Stimulated activated CD8-positive, alpha-beta memory T cell treated with anti-CD3 and anti-CD28 coated beads, Interleukin-2, amount 100 ng/mL, for 48 hours (primary cell): ENCODE measurements at places on chromosomes 2 and 18.

- DNase-seq = no peak
Measured at GRCh38 chr2:65402780-65403528, 29.4 kb downstream of the SPRED2 start.

GRCh38 chr18:8987241-8987640 lies 115.3 kb upstream of the NDUFV2 start:
- no peak for DNase-seq

- DNase-seq = no peak
Measured at GRCh38 chr18:56936457-56936856, 210.4 kb upstream of the BOD1L2 start.

GRCh38 chr2:224658780-224659405 lies 57.3 kb downstream of the CCDC195 start:
- no peak for DNase-seq

DNA sequence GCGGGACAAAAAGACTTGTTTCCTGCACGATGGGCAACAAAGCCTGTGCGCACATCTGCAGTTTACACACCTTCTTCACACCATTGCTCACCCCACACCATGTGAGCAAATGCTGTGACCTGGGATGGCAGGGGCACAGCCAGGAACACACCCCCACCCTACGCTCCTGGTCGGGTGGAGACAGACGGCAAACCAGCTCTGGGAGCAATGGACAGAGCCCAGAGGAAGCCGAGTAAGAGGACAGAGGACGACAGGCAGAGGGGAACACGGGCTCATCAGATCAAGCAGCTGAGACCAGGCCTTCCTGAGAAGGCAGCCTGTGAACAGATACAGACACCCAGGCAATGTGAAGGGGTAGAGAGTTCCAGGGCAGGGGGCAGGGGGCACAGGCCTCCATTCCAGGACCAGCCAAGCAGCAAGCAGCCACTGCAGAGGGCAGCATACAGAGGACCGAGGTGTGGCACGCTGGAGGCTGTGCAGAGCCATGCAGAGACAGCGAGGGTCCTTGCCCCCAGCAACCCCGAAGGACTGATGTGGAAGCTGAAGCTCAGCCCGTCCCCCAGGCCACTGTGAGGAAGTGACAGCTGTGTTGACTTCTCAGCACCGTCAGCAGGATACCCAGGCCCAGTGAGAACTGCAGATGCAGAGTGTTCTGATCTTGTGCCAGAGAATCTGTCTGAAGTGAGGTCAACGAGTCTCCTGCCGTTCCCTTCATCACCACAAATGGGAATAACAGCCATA lies 46.2 kb downstream of the PARD6G start:
- no peak for DNase-seq

DNA sequence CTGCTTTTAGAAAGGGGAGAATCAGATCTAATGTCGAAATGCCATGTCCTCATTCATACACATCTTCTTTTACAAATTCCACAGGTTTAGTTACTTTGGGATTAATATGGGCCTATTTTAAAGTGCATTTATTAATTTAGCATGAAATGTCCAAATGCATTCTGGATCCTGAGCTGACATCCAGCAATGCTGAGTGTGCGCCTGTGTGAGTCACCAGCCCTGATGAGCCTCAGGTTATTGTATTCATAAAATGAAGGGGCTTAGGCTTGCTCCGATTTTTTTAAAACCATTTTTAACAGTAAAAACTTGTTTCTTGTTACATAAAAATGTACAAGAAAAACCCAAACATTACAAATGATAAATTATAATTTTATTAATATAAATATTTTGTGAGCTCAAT lies 94.1 kb downstream of the SH3YL1 start:
- no peak for DNase-seq

DNA sequence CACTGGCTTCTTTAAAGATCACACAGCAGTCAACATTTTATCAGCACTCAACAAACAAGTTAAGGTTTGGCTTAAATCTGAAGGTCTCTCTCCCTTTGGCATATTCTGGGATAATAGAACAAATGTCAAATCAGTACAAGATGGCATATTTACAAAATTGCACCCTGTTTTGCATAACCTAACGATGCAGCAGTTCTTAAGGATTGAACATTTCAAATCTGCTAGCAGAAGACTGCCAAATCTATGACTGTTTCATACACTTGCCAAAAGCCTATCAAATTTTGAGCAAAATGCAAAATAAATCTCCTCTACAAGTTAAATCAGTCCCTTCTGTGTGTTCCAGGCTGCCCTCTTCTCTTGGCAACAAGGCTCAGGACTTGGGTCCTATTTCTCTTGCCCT lies 73.6 kb downstream of the DPP4 start:
- DNase-seq = no peak

- DNase-seq = no peak
Measured at GRCh38 chr2:47016172-47016913, 100.7 kb upstream of the MCFD2 start.

DNA sequence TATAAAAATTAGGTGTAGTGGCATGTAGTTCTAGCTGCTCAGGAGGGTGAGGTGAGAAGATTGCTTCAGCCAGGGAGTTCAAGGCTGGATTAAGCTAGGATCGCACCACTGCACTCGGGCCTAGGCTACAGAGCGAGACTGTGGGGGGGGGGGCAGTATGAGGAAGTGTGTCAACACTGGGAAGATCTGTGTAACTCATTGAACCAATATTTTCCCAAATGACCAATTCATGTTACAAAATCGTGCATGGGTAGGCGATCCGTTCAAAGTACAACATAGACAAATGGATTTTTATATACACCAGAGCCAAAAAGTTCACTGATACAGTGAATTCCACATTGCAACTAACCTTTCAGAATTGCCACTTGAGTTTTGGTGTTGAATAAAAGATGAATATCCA lies 8.1 kb downstream of the SMAD4 start:
- DNase-seq = no peak

DNA sequence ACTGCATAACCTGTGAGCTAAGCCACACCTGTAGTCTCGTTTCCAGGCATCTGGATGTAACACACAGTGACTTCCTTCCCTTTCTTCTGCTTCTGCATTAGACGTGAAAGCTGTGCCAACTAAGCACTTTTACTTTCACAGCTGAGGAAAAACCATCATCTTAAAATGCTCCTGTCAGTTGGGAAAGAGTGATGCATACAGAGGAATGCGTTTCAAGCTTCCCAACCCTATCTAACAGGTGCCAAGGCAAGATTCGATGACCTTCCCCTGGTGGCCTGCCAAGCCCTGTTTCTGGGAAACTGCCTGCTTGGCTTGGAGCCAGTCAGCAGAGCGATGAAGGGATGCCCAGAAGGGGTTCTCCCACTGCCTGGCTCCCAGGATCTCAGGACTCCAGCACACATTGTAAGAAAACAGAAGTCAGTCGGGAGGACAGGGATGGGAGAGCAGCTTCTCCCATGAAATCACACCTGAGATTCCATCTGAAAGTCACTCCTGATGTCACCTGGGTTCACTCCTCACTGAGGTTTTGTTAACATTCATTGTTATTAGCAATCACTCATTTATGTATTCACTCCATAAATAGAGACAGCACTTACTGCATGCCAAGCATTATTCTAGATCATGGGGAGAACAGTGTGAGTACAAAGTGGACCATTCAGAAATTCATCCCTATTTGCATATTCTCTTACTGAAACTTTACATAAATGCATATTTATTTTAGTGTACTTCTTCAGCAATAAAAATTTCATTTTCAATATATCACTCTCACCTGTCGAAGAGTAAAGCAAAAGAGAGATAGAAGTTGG lies 64.1 kb downstream of the DTNA start:
- DNase-seq = no peak

GRCh38 chr2:9757501-9758264 lies 85.6 kb upstream of the TAF1B start:
- no peak for DNase-seq

- DNase-seq = no peak
Measured at GRCh38 chr2:146271131-146271831, 1573.5 kb upstream of the ACVR2A start.

DNA sequence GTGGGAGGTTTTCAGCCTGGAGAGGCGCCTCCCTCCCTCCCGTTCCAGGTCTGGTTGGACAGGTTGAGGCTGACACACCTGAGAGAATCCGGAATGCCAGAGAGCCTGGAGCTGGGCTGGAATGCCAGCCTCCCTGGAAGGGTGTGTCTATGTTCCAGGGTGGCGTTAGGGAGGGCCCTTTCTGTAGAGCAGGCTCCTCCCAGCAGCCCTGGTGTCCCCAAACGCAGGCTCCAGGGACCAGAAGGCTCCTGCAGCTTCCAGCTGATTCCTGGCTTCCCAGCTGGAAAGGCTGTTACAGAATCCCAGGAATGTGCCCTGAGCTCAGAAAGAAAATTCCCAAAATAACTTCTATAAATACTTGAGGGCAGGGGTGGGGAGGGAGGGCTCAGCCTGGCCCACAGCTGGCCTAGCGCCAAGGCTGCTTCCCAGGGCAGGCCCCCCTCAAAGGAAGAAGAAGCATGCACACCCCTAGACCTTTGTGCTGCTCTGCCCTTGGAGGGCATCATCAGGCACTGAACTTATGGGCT lies 85.4 kb downstream of the STPG4 start:
- DNase-seq = no peak

GRCh38 chr2:102585847-102586404 lies 33.4 kb upstream of the SLC9A2 start:
- no peak for DNase-seq

GRCh38 chr18:12253663-12254135 lies 462 bp upstream of the CIDEA start:
- DNase-seq = no peak

DNA sequence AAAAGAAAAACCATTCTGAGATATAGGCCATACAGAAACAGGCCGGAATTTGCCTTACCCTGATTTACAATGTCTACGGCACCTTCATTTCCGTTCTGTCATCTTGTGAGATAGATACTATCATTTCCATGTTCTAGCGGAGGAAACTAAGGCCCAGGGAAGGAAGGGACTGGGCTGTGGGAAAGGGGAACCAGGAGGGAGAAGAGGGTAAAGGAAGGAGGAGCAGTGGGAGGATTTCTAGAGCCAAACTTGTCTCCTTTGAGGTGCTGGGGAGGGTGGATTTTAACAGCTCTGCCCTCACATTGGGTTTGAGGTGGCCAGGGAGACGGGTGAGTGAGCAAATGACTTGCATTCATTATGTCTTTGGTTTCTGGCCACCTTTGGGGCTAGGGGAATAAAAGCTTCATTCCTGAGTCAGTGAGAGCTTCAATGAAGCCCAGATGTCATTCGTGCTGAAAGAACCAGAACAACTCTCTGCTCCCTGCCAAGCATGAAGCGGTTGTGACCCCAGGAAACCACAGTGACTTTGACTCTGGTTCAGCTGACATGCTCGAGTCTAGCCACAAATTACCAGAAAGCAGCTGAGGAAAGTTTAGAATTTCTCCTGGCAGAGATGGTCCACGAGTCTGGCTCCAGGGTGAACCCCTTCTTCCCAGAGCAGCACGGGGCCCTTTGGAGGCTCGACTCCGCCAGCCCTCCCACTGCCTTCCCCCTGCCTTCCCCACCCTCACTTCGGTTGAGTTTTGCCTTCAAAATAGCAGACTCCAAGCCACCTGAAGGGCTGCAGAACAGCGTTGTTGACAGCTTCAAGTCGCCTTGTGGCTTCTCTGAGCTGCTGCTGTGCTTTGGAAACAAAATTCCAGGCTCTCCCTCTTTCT lies 3.8 kb downstream of the ACTG2 start:
- no peak for DNase-seq

GRCh38 chr2:128437204-128437565 lies 118.5 kb upstream of the HS6ST1 start:
- DNase-seq = no peak

- DNase-seq = no peak
Measured at GRCh38 chr2:81324046-81324445, 1019.5 kb upstream of the LRRTM1 start.

DNA sequence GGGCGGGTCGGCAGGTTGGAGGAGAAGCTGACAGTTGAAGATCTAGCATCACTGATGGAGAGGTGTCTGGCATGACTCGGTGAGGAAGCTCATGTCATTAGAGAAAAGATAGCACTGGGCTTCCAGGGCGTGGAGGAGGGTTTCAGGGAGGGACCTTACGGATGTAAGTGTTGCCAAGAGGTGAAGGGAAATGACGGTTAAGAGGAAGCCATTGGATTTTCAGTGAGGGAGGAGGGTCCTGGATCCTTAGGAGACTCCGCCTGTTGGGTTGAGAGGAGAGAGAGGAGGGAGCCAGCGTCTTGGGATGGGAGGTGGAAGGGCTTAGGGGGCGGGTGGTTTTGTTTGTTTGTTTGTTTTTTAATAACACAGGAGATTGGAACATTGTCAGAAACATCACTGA lies 103.2 kb downstream of the WDSUB1 start:
- DNase-seq = no peak

DNA sequence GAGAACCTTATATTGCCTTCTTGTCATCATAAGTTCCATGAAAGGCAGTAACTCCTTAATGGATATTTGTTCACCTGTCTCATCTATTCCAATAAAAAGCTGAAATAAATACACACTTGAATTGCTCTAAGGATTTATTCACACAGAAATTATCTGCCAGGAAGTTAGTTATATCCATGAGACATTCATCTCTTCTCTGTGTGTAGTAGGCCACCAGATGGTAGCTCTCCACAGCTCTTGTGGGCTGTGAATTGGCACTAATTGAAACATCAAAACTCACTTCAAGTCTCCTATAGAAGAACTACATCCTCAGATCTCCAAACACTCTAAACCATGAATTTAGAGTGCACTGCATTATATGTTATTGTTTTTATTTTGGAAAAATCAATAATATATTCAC lies 189.6 kb downstream of the DSC3 start:
- no peak for DNase-seq

- no peak for DNase-seq
Measured at GRCh38 chr2:163774862-163775261, 39.1 kb upstream of the FIGN start.

GRCh38 chr2:240906911-240907590 lies 915 bp downstream of the CROCC2 start:
- DNase-seq = no peak

GRCh38 chr2:215697496-215697895 lies 261.6 kb upstream of the FN1 start:
- no peak for DNase-seq

DNA sequence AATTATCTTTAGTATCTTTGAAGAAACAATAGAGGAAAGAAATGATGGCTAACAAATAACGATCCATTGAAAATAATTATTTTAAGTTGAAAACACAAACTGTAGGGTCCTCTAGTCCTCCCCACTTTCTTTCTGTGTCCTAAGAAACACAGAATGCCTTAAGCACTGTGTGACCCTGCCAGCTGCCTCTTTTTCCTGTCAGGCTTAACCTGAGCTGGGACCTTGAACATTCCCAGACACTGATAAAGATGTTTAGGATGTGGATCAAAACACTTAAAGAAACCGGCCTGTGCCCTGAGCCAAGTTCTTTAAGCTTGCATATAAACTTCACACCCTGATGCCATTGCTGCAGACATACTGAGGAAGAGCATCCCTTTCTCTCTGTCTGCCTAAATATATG lies 755.4 kb upstream of the VRK2 start:
- DNase-seq = no peak
